ENCODE measurements at places on chromosomes 7 and 10.

- no peak for DNase-seq
Measured at GRCh38 chr10:127549009-127549408, at the start of gene NPS. Gene NPS (plus strand): TSS chr10:127549309. CDS start chr10:127549369, 60 bp downstream.

GRCh38 chr7:138207555-138207971 is 131.3 kb downstream of the AKR1D1 start:
- DNase-seq = no peak

DNA sequence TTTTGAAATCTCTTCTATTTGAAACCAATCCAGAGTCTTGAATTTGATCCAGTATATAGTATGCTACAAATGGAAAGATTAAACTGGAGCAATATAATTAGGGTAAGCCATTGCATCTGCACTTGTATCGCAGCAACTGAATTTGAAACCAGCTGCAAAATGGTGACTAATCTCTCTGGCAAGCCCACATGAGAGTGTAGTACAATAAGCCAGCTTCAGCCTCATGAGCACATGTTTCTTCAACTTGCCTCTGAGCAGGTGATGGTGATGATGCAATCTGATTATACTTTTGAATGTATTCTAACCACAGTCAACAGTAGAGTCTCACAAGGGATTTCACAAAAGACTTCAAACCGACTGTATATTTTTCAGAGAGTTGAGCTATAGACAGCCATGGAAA is 829 bp upstream of the RPA3 start:
- peak; percentile 92 for DNase-seq

DNA sequence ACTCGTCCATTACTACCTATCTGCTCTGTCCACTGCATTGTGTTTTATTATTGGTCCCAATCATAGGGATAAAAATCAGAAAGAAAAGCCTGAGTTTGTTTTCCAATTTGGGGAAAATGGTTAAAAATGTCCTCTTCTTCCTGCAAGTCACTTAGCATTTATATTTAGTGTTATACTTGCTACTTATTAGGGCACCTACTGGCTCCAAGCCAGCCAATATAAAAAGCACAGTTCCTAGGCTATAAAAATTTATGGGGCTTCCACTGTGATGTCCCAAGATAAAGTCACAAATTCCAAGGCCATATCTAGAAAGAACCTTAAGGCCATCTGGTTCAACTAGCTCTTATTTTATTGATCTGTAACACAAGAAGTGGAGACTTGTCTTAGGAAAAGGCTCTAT is 3.2 kb downstream of the SLC35B4 start:
- DNase-seq = no peak

DNA sequence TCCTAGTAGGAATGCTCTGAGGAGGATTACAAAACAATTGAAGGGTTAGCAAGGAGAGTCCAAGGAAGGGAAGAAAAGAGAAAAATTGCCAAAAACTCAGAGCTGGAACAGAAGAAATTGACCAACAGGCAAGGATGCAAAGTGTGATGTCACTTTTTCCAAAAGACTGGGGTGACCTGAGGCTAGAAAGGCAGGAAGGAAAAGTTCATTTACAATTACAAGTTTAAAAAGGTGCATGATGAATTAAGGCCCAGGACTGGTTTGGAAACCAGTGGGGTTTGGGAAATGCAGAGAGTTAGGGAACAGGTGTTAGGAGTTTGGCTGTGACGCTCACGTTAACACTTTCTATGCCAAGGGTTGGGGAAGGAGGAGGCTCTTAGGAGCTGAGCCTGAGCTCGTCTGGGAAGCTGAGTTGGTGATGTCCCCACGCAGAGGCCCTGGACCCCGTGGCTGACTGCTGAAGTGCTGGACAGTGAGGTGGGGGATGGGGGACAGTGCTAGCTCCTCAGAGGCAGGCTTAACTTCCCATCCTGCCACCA is 92.6 kb upstream of the PODXL start:
- DNase-seq = no peak

DNA sequence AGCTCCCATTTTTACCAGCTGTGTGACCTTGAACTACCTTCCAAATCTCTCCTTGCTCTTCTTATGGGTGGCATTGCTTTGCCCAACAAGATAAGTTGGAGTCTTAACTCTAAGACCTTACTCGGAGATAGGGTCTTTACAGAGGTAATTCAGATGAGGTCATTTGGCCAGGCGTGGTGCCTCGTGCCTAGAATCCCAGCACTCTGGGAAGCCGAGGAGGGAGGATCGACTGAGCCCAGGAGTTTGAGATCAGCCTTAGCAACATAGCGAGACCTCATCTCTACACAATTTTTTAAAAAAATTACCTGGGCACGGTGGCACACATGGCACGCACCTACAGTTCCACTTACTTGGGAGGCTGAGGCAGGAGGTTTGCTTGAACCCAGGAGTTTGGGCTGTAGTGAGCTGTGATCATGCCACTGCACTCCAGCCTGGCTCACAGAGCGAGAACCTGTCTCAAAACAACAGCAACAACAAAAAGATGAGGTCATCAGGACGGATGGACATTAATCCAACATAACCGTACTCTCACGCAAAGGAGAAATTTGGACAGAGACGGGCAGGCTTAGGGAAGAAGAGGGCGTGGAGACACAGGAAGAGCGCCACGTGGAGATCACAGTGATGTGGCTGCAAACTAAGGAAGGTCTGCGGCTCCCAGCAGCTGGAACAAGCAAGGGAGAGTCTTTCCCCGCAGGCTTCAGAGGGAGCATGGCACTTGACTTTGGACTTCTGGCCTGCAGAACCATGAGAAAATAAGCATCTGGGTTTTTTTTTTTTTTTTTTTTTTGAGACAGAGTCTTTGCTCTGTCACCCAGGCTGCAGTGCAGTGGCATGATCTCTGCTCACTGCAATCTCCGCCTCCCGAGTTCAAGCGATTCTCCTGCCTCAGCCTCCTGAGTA is 122.3 kb upstream of the CARD11 start:
- DNase-seq = no peak

DNA sequence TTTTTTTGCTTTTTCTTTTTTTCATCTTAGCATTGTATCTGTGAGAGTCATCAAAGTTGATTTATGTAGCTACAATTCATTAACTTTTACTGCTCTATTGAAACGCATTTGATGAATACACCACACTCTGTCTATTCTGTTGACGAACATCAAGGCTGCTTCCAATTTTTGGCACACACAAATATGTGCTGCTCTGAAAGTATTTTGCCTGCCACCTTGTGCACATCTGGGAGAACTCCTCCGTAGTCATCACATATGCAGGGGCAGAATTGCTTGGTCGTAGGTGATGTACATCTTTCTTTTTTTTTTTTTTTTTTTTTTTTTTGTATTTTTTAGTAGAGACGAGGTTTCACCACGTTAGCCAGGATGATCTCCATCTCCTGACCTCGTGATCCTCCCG is 796.8 kb downstream of the KCNMA1 start:
- DNase-seq = no peak

DNA sequence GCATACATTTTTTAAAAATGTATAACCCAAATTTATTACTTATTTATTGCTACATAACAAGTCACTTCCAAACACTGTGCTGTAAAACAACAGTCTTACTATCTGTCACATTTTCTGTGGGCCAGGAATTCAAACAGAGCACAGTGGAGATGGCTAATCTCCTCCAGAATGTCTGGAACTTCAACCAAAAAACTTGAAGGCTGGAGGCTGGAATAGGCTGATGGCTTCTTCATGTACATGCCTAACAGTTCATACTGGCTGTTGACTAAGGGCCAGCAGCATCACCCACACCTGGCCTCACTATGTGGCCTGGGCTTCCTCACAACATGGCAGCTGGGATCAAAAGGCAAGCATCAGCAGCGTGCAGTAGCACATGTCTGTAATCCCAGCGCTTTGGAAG is 92.4 kb upstream of the KMT2E start:
- no peak for DNase-seq

- DNase-seq = no peak
Measured at GRCh38 chr10:132141526-132142395, 45.0 kb upstream of the DPYSL4 start.

- no peak for DNase-seq
Measured at GRCh38 chr7:126378642-126379041, 874.1 kb downstream of the GRM8 start.

GRCh38 chr7:129531721-129532120 is 29.4 kb downstream of the SMKR1 start:
- DNase-seq = no peak

DNA sequence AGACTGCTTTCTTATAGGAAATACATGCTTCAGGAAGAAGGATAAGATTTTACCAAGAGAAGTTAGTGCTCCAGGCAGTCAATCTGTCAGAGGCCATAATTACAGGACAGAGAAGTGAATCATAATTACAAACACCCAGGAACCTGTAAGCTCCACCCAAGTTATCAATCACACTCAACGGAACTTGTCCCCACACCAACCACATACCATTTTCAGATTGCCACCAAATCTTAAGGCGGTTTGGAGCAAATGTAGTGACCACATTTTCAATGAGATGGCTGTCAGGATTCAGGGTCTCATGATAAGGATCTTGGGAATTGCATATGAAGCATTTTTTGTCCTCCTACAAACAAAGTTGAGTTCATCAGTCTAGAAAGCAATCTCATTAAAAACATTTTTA is 4.8 kb downstream of the LAMB1 start:
- DNase-seq = no peak

- DNase-seq = no peak
Measured at GRCh38 chr10:71124921-71125748, 87.2 kb upstream of the UNC5B start.

- no peak for DNase-seq
Measured at GRCh38 chr7:29499932-29500331, 63.7 kb upstream of the PRR15 start.

GRCh38 chr7:129746857-129747529 is 135.5 kb downstream of the NRF1 start:
- DNase-seq = no peak

- no peak for DNase-seq
Measured at GRCh38 chr10:42988517-42989395, 88.1 kb upstream of the RET start.

- no peak for DNase-seq
Measured at GRCh38 chr10:47376522-47377220, 7.4 kb downstream of the ZNF488 start.

DNA sequence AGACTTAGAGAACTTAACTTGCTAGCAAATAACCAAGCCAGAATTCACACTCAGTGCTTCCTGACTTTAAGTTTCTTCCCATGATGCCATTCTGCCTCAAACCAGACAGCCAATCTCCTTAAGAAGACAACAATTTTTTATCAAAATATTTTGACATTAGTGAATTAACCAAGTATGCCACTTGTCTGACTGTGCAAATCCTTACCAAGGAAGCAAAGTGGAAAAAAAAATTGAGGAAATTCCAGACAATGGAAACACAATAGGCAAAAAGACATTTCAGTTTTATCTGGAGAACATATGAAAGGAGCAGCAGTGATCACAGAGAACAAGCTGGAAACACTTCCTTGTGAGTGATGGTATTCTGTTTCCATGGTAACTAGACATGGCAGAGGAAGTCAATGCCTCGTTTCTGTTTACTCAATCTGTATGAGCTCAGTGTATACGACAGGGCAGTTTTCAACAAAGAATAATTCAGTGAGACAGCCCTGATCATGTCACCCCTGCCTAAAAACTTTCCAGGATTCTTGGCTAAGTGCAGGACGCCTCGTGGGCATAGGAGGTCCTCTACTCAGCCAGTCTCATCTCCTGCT is 114.2 kb downstream of the DYNC1I1 start:
- no peak for DNase-seq

DNA sequence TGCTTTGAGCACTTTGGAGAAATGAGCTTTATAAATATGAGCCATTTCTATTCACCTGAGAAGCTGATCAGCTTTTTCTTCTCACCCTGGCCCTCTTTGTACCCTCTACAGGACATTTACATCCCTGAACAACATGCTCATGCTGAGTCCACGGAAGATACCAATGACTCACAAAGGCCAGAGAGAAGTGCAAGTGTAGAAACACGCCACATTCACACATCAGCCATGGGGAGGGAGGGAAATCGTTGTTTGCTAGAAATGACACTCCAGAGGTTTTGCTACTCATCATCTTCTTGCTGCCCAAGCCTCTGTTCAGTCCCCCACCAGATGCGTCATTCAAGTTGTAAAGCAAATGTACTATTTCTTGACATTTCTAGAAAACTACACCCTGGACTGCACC is 2.8 kb upstream of the UCN3 start:
- no peak for DNase-seq

GRCh38 chr10:28295336-28295735 is 7.5 kb downstream of the MPP7 start:
- DNase-seq = no peak

DNA sequence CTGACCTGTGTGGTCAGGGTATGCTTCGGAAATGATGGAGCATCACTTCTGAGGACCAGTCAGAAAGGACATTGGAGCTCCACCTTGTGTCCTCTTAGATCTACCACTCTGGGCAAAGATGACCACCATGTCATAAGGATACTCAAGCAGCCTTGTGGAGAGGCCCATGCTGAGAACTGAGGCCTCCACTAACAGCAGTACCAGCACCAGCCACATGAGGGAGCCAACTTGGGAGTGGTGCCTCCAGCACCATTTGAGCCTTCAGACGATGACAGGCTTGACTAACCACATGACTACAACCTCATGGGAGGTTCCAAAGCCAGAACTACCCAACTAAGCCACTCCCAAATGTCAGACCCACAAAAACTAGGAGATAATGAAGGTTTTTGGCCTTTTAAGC is 116.0 kb downstream of the NPTX2 start:
- peak; percentile 19 for DNase-seq

DNA sequence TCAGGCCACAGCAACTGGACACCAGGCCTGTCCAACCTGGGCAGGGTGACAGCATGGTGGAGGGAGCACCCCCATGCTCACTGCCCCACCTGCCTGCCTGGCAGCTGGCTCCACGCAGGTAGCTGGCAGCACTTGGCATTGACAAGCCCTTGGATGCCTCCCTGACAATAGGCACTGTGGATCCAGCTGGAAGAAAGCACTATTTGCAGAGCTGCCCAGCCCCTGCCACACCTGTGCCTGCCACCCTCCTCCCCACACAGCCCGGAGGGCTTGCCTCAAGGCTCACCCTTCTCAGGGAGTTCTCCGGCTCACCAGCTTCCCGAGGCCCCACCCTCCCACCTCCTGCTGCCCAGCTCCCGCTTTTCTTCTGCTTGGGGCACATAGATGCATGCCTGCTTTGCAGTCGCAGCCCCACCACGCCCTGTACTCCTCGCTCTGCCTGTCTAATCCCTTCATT is 160.1 kb downstream of the NEURL1 start:
- DNase-seq = peak; percentile 49

GRCh38 chr7:129975309-129975708 is 22.5 kb upstream of the UBE2H start:
- DNase-seq = no peak

- peak; percentile 16 for DNase-seq
Measured at GRCh38 chr10:124539935-124540641, 78.5 kb downstream of the LHPP start.

- no peak for DNase-seq
Measured at GRCh38 chr7:134468475-134468874, 9.6 kb upstream of the AKR1B1 start.

GRCh38 chr10:106746868-106747267 is 417.6 kb downstream of the SORCS1 start:
- DNase-seq = no peak
